CD4-positive, alpha-beta T cell treated with Interleukin-6 at 100 ng/mL for 8 hours (primary cell): ENCODE measurements at places on chromosomes 7 and 10.

DNA sequence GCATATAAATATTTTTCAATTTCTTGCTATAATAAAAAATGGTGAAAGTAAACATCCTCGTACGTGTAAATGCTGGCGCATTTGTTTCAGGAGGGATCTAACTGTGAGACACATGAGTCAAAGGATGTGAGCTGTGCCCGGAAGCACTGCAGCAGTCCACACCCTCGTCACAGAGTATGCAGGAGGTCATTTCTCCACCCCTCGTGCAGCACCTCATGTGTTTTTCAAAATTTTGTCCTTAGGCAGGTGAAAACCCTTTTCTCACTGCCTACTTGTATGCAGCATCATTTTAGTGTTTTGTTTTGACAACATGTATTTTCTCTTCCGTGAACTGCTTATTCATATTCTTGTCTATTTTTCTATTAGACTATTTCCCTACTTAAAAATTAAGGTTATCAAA is 162.7 kb downstream of the AVL9 start:
- DNase-seq: no peak

GRCh38 chr7:65809982-65810288 is 62.9 kb upstream of the VKORC1L1 start:
- DNase-seq: no peak

DNA sequence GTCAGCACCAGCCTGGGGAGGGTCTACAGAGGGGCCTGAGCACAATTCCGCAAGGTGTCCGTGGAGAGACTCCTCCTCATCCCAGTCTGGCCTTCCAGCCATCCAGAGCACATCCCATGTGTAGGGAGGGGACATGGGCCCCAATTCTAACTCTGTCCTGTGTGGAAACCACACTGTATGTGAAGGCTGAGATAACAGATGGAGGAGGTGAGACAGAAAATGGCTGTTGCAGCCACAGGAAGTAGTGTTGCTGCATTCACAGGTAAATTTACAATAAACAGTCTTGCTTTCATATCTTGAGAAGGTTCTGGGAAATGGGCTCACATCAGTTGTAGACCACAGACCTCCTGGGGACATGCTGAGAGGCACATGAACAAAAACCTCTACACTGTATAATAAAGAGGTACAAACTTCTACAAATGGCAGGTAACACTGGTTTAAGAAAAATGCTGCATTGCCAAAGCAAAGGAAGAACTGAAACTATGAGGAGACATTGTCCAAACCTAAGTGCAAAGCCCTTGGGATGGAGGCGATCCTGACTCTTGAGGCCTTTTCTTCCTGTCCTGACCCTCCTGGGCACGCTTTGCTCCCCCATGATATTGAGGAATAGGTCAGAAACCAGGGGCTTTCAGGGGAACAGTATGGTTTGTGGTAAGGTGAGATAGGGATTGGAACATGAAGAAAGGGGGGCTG is 21.6 kb upstream of the GIMAP2 start:
- peak; percentile 78 for DNase-seq

DNA sequence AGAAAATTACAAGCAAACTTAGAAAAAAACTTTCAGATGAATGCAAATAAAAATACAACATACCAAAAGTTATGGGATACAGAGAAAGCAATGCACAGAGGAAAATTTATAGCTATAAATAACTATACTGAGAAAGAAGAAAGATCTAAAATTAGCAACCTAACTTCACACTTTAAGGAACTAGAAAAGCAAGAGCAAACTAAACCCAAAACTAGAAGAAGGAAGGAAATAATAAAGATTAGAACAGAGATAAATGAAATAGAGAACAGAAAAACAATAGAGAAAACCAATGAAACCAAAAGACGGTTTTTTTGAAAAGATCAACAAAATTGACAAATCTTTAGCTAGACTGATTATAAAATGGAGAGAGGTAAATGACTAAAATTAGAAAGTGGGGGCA is 9.6 kb upstream of the STRA8 start:
- no peak for DNase-seq

GRCh38 chr7:139341058-139341775 is at the start of gene FMC1:
TSS of gene FMC1 (plus strand) at chr7:139341337. CDS start at chr7:139341385, 48 bp downstream.
- DNase-seq: peak; percentile 83

DNA sequence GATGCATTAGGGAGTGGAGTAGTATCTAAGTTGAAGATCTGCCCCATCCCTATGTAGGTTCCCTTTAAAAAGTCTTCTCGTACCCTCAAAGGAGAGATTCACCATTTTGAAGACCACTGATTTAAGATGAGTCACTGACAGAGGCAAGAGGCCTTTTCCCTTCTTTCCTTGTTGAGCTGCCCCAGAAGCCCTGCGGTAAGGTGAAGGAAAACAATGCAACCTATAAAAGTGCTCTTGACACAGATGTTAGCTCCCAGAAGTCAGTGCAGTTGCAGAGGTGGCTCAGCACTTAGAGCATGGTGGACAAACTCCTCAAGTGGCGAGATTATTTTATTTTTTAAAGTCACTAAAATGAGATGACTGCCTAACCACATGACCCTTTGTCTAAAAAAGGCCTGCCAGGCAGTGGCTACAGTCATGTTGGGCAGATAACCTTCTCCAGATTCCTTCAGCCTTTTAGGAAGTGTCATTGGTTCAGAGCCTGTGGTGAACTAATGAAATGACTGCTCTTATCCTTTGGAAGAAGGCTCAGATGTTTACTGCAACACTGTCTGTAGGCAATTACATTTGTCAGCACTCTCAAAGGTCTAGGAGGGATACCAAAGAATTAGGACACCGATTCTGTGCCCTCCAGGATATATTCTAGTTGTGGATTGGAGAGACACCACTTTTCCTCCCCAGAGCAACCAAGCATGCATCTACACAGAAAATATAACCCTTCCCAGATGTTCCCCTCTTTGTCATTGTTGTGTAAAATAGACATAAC is 88.7 kb downstream of the ARID5B start:
- DNase-seq: no peak

DNA sequence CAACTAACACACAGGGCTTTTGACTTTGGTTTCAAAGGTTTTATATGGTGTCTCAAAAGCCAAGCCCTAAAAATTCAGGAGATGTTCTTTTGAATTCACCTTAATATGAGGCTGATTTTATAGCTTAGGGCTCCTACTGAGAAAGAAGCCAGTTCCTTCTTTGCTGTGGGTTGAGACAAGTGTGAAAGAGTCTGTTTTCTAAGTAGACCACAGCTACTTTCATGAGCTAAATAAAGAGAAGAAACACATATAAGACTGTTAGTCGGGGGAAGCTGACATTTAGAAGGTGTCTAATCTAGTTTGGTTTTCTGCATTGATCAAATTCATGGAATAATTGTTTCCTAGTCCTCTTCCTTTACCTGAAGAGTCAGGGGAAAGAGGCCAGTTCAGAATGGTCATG is 332.1 kb upstream of the CELF2 start:
- no peak for DNase-seq

DNA sequence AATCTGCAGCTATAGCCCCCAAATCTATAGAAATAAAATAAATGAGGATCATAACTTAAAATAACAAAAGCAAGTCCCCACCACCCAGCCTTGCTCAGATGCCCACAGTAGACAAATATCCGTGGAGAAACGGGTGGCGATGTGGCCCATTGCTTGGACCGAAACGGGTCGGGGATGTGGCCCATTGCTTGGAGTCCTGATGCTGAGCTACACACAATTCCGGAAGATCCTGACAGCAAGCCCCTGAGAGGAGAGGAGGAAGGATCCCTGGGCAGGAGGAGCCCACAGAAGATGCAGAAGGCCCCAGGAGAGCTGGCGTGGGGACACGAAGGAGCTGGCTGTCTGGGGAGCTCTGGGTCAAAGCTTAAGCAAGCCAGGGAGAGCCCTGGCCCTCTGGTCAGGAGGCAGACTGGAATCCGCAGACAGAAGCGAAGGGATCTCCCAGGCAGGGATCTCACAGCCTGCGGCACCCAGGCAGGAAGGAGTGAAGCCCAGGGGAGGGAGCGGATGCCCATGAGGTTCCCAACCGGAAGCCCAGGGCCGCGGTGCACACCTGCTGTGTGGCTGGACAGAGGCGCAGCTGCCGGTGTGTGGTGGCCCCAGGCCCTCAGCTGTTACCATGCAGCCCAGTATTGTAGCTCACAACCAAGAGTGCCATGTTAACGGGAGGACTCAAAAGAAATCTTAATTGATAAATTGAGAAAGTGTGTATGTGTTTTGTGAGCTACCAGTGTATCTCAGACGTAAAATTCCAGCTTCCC is 138.8 kb downstream of the ADARB2 start:
- no peak for DNase-seq

DNA sequence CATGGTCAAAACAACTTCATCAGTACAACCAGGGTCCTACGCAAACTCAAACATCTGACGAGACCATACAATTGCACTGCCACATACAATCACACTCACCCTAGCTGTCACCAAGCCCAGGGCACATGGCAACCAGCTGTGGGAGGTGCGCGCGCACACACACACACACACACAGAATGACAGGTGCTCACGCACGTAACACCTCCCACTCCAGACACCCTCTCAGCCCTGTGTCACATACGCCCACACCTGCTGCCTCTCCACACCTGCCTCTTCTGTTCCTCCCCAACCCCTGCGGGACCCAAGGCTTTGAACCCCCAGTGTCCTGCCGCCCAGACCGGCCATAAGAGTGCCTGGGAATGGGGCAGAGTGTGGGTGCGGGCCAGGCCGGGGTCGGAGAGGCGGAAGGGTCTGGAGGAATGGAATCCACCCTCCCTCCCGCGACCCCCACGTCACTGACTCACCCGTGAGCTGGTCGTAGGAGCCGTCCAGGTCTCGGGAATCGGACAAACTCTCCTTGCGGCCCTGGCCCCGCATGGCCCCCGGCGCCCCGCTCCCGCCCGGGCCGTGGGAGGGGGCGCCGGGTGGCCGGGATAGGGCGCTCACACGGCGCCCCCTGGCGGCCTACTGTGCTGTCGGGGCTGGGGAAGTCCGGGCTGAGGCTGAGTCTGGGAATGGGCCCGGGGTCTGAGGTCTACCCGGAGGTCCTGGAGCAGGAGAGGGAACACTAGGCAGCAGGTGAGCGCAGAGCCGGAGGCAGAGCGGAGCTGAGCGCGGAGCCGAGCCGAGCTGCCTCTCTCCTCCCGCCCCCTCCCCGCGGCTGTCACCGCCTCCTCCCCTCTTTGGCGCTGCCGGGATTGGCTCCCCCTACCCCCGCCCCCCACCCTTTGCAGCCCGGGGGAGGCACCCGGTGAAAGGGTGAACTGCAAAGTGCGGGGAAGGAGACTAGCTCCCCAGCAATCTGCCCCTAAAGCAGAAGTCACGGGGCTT is at the start of gene KCNIP2:
TSS of gene KCNIP2 (minus strand) at position 769 of the 990 bp plus-strand sequence. CDS start at position 537, 232 bp downstream.
- DNase-seq: peak; percentile 38

- DNase-seq: no peak
Measured at GRCh38 chr10:110447886-110448285, 49.8 kb upstream of the DUSP5 start.

- DNase-seq: no peak
Measured at GRCh38 chr10:78332012-78332411, 298.3 kb downstream of the RPS24 start.

DNA sequence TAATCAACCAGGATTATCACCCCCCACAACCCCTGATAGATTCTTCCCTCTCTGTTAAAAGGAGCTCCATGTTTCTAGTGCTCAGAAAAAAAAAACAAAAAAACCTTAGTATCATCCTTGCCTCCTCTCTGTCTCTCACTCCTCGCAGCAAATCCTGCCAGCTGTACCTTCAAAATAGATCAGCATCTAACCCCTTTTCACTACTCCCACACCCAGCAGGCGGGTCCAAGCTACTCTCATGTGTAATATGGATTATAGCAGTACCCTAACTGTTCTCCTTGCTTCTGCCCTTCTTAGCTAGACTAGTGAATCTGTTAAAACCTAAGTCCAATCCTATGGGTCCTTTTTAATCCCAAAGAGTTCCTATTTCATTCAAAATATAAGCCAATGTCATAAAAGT is 667.4 kb downstream of the MAGI2 start:
- no peak for DNase-seq

GRCh38 chr10:124465003-124465776 is 3.6 kb downstream of the LHPP start:
- DNase-seq: peak; percentile 22

- DNase-seq: no peak
Measured at GRCh38 chr10:1152386-1153250, 96.4 kb downstream of the WDR37 start.

- no peak for DNase-seq
Measured at GRCh38 chr7:127187740-127188139, 65.0 kb downstream of the GRM8 start.

GRCh38 chr7:108232076-108232475 is 101.9 kb upstream of the LAMB4 start:
- no peak for DNase-seq

- DNase-seq: no peak
Measured at GRCh38 chr7:108488768-108489538, 32.7 kb upstream of the NRCAM start.

DNA sequence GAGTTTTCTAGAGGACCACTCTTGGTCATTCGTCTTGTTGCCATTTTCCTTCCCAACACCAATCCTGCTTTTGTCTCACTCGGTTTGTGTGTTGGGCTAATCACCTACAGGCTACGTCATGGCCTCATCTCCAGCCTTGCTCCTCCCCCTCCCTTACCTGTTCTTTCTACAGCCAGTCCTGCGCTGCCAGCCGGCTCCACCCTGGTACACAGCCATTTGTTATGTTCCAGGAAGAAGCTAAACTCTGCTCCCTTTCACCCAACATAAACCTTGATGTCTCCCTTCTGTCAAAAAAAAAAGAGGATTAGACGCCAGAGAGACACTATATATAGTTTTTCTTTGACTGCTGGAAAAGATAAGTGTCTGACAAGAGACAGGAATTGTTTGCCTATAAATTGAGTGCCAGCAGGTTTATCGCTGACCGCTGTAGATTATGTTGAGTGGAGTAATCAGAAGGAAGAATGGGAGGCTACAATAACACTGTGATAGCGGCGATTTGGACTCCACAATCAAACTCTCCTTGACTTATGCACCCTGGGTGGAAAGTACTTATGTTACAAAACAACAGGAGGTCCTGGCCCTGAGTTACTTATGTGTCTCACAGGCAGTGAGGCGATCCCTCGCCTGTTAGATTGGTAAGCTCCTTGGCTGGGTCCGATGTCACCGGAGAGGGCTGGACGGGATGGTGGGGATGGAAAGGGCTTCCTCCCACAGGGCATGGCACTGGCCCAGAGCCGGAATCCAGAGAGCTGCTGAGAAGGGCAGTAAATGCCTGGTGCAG is 171.3 kb upstream of the BMPER start:
- no peak for DNase-seq

- DNase-seq: peak; percentile 25
Measured at GRCh38 chr7:36280840-36281812, 108.5 kb upstream of the ANLN start.

- no peak for DNase-seq
Measured at GRCh38 chr7:81293806-81294205, 375.0 kb upstream of the SEMA3C start.
